Epithelial cell of proximal tubule (primary cell): ENCODE measurements at places on chromosomes 1 and 21. TPM values are rescaled to one million over a fixed set of nuclear protein-coding genes. Genes with fewer than 3 reads are reported as not detected.

Gene TEX38
- total RNA-seq = not detected in 2 replicates

Gene SASS6
- total RNA-seq = 8.2 TPM in 2 replicates

Gene PTPRC
- not detected in 2 replicates for total RNA-seq

Gene ZNF692
- total RNA-seq = 24.0 and 35.7 TPM in 2 replicates

Gene PBX1
- total RNA-seq = 3.0 and 4.4 TPM in 2 replicates

Gene OLFML3
- total RNA-seq = 0.12 and 1.0 TPM in 2 replicates

Gene OR2T33
- not detected in 2 replicates for total RNA-seq

Gene FPGT
- 4.0 and 9.8 TPM in 2 replicates for total RNA-seq

Gene LCE1D
- total RNA-seq = not detected in 2 replicates

Gene LACTBL1
- total RNA-seq = not detected in 2 replicates

Gene SLC45A3
- total RNA-seq = 6.5 and 9.1 TPM in 2 replicates

Gene GRHL3
- total RNA-seq = 3.6 and 9.9 TPM in 2 replicates

Gene NUDT4B
- 6.9 and 30.9 TPM in 2 replicates for total RNA-seq

Gene GPR37L1
- total RNA-seq = 0.06 and 0.07 TPM in 2 replicates

Gene PEAR1
- 19.0 and 20.8 TPM in 2 replicates for total RNA-seq

Gene FAM78B
- not detected in 2 replicates for total RNA-seq

Gene DCLRE1B
- 7.0 and 14.1 TPM in 2 replicates for total RNA-seq

Gene FCER1G
- total RNA-seq = not detected in 2 replicates

Gene CHI3L1
- total RNA-seq = 0.86 TPM in 1 of 2 replicates, not detected in the other

Gene CFAP141
- total RNA-seq = not detected in 2 replicates

Gene LCE1B
- total RNA-seq = not detected in 2 replicates

Gene TRIM63
- not detected in 2 replicates for total RNA-seq

Gene LCE1F
- total RNA-seq = not detected in 2 replicates

Gene PRMT2
- 86.2 and 98.8 TPM in 2 replicates for total RNA-seq

Gene SPRR3
- not detected in 2 replicates for total RNA-seq

Gene TPTE
- not detected in 2 replicates for total RNA-seq

Gene BSND
- not detected in 2 replicates for total RNA-seq

Gene SLC1A7
- total RNA-seq = not detected in 2 replicates

Gene SUCO
- total RNA-seq = 27.9 and 30.2 TPM in 2 replicates

Gene PYHIN1
- total RNA-seq = not detected in 2 replicates

Gene COL6A2
- total RNA-seq = 71.5 and 138 TPM in 2 replicates

Gene MTARC1
- 3.9 and 12.0 TPM in 2 replicates for total RNA-seq

Gene C1orf226
- 2.5 and 5.9 TPM in 2 replicates for total RNA-seq

Gene SLAMF9
- total RNA-seq = not detected in 2 replicates

Gene PRAMEF26
- not detected in 2 replicates for total RNA-seq

Gene LCE1C
- total RNA-seq = not detected in 2 replicates

Gene F5
- total RNA-seq = not detected in 2 replicates

Gene ADAMTS5
- 2.4 and 3.4 TPM in 2 replicates for total RNA-seq

Gene BTBD8
- 1.8 and 8.7 TPM in 2 replicates for total RNA-seq

Gene FAAH
- 4.3 and 12.8 TPM in 2 replicates for total RNA-seq

Gene HMGCS2
- total RNA-seq = not detected in 2 replicates

Gene ELAVL4
- 1.2 TPM in 1 of 2 replicates, not detected in the other for total RNA-seq

Gene PRDM16
- under 0.01 and 0.06 TPM in 2 replicates for total RNA-seq

Gene UBE2U
- total RNA-seq = not detected in 2 replicates

Gene AMY2A
- total RNA-seq = not detected in 2 replicates

Gene PLPPR5
- total RNA-seq = 0.17 TPM in 1 of 2 replicates, not detected in the other

Gene MAPKAPK2
- 45.5 and 57.9 TPM in 2 replicates for total RNA-seq

Gene GJB4
- 0.87 and 2.9 TPM in 2 replicates for total RNA-seq

Gene CAMSAP2
- total RNA-seq = 10.6 and 12.1 TPM in 2 replicates

Gene MMP23B
- total RNA-seq = 3.5 and 15.0 TPM in 2 replicates

Gene C4BPB
- not detected in 2 replicates for total RNA-seq

Gene MIXL1
- total RNA-seq = 0.51 TPM in 1 of 2 replicates, not detected in the other

Gene C1orf167
- total RNA-seq = not detected in 2 replicates

Gene CHIA
- not detected in 2 replicates for total RNA-seq

Gene GREM2
- 0.06 TPM in 1 of 2 replicates, not detected in the other for total RNA-seq

Gene OR2M7
- total RNA-seq = not detected in 2 replicates

Gene TIAM1
- 3.6 and 8.3 TPM in 2 replicates for total RNA-seq
